ENCODE measurements at places on chromosomes 7 and 10.

GRCh38 chr10:128796396-128796912 lies 670.2 kb upstream of the MKI67 start:
- no peak for DNase-seq

GRCh38 chr10:50360077-50360850 lies 108.9 kb upstream of the ASAH2 start:
- DNase-seq, result no peak

DNA sequence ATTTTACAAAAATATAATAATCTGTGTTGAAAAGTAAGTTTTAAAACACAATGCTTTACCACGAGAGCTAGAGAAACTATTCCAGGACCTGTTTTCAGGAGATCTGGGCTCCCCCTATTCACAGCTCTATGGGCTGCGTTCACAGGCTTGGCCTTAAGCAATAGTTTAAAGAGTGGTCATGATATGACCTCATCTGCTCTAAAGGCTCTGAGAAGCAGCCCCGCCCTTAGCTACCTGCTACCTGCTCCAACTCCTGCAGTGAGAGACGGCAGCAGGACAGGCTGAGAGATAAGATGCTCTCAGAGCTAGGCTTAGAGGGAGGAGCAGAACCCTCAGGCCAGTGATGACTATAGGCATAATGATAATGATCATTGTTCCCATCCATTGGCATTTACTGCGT lies 12.6 kb downstream of the ALOX5 start:
- no peak for DNase-seq

GRCh38 chr7:98064233-98064632 lies 42.4 kb upstream of the LMTK2 start:
- DNase-seq, result no peak

DNA sequence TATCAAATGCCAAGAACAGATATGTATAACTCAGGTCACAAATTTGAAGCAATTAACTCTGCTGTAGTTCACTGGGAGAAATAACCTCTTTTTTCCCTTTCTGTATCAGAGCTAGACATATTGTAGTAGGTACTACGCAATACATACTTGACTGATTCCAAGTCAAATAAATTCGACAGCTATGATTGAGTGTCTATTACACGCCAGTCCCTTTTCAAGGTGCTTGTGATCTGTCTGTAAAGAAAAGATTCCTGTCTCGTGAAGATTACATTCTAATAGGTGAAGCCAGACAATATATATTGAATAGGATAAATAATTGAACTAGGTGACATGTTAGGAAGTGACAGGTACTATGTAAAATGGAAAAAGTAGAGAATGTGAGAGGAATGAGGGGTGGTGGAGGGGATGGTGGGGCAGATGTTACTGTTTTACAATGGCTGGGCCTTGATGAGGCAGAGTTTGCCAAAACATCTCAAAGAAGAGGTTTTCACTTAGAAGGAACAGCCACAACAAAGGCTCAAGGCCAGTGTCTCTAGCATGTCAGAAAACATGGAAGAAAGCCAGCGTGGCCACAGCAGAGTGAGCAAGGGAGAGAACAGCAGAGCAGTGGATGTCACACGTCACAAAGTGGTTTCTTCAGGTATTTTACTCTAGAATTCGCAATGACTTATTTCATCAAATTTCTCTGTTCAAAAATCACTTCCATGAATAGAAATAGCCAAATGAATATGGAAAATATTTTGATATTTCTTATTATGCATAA lies 282.6 kb upstream of the CACNA2D1 start:
- DNase-seq, result no peak

DNA sequence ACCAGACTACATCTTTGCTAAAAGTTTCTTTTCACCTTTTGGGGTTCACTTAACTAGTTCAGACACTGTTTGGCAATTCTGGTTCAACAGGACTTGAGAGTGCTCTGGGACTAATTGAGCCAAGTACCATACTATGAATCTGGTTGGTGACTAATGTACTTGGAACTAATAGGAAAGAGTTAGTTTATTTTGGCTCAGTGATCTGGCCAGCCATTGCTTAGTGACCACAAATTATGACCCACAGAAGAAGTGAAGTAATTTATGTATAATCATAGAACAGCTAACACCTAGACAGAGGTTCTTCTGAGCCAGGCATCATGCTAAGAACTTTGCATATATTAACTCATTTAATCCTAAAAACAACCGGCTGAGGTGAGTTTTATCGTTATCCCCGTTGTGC lies 126.5 kb upstream of the JCAD start:
- DNase-seq, result peak; percentile 82

DNA sequence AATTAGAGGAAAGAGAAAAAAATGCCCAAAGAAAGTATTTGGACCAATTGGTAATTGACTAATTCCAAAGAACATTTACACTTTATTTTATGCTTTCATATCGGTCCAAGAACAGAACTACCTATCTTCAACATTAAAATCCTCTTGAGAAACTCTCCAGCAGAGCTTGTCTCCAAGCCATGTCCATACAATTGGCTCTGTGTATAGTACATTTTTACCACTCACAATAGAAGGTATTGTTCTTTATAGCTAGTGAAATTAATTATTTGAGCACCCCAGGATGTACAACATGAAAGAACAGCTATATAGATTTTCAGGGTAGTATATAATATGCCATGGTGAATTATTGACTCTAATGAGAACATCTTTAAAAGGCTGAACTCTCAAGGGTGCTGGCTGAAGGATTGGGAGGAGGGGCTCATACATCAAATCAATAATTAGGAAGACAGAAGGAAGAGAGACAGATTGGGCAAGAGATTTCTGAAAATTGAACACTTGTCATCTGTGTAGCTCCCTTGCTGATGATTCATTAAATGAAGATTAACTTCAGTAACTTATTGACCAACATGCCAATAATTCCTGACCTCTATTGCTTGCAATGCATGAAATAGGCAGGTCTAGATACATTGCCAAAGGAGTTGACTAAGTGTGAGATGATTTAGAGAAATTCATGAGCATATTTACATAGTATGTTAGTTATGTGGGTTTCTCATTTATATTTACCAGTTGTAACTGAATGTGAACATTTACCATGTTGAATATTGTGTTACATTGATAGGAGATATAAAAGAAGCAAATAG lies 249.7 kb downstream of the MTERF1 start:
- DNase-seq, result no peak

DNA sequence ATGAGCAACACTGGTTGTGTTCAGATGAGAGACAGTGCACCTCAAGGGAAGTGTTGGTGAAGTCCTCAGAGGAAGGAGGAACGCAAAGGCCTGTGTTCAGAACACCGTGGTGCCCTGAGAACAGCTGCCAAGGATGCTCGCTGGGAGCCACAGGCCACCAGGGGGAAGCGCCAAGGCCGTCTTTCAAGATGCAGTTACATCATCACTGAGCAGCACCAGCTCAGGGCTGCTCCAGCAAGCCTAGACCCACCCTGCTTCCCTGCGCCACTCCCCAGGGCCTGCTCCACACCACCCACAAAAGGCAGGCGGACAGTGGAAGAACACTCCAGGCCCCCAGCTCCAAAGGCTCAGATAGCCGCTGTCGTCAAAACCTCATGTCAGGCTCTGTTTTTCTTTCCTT lies 378.8 kb downstream of the DPP6 start:
- DNase-seq, result no peak

- no peak for DNase-seq
These were observed 156.1 kb downstream of the MAD1L1 start for GRCh38 chr7:2076649-2077064.

GRCh38 chr10:122072491-122072890 lies 83.5 kb downstream of the TACC2 start:
- DNase-seq, result no peak

DNA sequence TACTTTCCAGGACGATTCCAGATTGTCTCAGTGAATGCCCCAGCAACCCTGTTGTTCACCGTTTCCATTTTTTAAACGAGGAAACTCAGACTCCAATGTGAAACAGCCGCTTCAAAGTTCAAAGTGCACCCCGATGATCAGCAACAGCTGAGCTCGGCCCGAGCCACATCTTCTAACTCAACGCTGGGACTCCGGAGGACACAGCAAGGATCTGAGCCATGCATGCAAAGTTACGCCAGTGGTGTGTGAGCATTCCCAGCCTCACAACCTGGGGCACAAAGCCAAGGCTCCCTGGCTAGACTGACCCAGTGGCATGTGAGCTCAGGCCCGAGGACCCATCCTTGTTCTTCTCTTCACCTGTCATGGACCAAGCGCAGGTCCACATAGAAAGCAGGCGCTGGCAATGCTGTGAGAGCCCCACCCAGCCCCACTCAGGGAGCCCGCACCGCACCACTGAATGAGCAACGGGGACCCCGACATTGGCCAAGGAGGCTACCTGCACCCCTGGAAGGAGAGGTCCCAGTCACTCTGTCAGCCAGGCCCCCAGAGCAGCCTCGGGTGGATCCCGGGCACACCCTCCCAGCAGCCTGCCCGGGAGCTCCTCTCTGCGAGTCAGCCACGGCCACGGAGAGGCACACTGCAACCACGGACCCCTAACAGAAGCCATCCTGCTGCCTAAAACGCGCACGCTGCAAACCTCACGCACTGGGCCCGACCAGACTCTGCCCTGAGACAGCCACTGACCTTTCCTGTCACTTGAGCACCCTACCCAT lies 82.9 kb downstream of the MAD1L1 start:
- no peak for DNase-seq

DNA sequence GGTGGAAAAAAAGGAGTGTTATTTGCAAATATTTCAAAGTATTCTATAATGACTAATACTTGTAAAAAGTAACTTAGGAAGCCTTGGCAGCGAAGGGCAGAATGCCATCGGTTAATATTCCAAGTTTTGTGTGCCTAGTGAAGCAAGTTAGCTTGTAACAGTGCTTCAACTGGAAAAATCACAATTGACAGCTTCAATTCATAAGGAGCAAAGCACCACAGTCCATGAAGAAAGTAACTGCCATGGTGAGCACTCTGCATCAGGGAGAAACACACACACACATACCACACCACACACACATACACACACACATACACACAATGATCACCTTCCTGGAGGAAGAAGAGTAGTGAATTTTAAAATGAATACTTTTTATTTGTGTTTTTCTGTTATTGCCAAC lies 298.3 kb downstream of the CNTNAP2 start:
- no peak for DNase-seq

DNA sequence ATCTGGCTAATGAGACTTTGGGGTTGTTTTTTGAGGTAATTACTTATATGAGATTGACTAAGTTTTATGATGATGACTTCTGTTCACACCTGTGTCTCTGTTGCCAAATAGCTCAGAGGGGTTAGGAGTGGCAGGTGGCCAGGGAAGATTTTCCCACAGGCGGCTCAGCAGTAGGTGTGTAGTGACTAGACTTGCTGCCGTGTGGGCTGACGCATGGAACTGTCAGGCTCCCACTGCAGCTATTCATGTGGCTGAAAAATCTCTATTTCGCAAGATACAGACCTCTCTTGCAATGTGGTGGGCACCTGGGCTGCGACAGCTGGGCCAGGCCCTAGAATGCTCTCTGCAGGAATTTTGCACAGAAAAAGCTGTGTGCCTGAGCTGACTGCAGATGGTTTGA lies 1.4 kb downstream of the CPA4 start:
- no peak for DNase-seq
